ENCODE measurements at places on chromosomes 1 and 21.
A peak's percentile ranks its signal among the peaks of the same experiment; 100 is the strongest.

GRCh38 chr1:94919241-94920030 lies 7.5 kb downstream of the CNN3 start:
- no peak for DNase-seq

GRCh38 chr1:234997896-234998741 lies 130.5 kb downstream of the TOMM20 start:
- no peak for DNase-seq

DNA sequence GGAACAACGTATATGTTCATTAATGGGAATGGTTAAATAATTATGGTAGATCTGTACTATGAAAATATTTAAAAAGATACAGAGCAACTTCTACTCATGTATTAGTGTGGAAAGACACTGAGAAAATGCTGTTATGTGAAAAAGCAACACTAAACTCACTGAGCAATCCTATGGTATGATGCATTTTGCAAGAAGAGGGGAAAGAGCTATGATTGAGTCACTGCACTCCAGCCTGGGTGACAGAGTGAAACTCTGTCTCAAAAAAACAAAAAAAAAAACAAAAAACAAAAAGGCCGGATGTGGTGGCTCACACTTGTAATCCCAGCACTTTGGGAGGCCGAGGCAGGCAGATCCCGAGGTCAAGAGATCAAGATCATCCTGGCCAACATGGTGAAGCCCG lies 44.4 kb downstream of the ATP5PO start:
- DNase-seq = no peak

GRCh38 chr1:112402682-112403643 lies 6.9 kb downstream of the CTTNBP2NL start:
- no peak for DNase-seq

DNA sequence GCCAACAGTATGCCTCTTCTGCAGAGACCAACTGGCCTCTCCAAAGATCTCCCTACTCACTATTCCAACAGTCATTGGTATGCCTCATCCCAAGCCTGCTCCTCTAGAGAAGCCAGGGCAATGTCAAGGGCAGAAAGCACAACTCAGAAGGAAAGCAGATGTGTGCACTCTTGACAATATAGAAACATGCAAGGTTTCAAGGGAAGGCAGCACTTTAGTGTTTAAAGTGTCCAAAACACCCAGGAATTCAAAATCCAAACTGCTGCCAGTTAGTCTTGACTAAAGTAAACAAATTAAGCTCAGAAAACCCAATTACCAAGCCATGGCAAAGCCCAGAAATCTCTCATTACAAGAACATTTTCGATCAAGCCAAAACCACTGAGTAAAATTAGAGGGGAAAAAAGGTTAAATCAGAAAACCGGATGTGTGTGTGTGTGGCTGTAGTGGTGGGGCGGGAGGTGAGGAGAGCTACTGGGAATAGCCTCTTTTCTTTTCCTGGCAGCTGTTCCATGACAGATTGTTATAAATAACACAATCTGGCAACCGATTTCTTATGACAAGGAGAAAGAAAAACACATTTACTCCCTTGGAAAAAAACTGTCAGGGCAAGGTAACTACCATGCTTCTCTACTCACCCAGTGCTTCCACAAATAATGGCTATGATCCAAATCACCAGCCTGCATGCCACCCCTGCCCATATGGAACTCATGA lies 39.2 kb downstream of the EIF2B3 start:
- no peak for DNase-seq

DNA sequence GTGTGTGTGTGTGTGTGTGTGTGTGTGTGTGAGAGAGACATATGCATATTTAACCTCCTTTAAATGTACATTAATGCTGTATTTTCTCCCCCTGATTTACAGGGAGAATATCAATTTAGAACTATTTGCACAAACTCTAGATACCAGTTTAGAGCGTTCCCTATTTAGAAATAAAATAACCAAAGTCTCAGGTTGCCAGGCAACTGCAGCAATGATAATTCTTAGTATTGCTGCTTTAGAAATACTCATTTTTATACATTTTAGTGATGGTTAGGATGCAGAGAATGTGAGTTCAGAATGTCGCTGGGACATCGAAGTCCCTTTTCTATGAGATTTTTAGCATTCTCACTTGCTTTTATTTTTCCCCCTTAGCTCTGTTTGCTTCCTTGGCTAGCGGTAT lies 497.3 kb downstream of the KIF26B start:
- DNase-seq = no peak

DNA sequence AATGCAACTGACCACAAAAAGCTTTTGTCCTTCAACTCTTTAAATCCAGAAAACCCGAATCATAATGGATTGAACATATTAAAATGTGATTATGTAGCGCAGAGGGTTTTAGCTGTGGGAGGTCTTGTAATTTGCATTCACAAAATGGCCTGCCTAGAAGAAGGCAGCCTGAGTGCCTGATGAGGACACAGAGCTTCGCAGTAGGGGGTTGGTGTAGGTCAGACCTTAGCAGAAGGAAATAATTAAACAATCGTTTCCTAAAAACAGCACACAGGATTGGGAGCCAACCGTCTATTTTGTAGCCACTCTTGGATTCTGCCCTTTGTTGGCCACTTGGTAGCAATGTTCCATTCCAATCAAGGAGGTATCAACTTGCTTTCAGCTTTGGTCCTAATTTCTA lies 195.7 kb upstream of the KIAA0040 start:
- no peak for DNase-seq

DNA sequence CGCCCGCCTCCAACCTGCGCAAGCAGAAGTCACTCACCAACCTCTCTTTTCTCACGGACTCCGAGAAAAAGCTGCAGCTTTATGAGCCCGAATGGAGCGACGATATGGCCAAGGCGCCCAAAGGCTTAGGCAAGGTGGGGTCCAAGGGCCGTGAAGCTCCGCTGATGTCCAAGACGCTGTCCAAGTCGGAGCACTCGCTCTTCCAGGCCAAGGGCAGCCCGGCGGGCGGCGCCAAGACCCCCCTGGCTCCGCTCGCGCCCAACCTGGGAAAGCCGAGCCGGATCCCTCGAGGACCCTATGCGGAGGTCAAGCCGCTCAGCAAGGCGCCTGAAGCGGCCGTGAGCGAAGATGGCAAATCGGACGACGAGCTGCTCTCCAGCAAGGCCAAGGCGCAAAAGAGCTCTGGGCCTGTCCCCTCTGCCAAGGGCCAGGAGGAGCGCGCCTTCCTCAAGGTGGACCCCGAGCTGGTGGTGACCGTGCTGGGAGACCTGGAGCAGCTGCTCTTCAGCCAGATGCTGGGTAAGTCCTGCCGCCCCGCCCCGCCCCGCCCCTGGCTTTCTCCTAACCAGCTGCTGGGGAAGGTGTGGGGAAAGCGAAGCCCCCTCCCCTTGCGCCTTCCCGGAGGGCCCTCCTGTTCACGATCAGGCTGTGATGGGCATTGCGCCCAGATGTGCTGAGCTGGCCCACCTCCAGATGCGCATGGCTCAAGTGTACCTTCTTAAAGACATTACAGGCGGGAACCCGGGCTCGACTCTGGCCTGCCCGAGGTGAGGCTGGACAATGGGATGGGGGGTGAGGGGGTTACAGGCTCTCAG lies 110.2 kb downstream of the NAV1 start:
- no peak for DNase-seq

- no peak for DNase-seq
Observed at GRCh38 chr1:151475175-151475574, 15.9 kb upstream of the POGZ start.

DNA sequence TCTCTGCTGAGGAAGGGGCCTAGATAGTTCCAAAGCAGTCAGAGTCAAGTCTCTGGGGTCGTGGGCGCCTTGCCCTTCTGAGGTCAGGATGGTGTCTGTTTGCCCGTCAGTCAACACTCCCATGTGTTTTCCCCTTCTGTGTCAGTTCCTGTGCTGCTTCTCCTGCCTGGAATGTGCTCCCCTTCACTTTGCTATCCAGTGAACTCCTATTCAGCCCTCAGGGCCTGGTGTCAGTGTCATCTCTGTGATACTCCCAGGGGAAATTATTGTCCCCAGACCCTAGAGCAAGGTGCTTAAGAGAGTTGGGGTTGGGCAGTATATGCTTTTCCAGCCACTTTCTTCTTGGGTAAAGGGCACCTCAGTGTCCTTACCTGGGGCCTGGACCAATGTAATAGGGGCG lies 45.8 kb upstream of the SYNC start:
- DNase-seq = no peak

DNA sequence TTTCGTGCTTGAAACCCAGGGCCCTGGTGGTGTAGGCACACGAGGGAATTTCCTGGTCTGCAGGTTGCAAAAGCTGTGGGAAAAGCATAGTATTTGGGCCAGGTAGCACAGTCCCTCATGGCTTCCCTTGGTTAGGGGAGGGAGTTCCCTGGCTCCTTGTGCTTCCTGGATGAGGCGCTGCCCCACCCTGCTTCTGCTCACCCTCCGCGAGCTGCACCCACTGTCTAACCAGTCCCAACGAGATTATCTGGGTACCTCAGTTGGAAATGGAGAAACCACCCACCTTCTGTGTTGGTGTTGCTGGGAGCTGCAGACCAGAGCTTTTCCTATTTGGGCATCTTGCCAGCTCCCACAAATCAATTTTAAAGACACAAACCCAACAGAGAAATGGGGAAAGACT lies 183.0 kb downstream of the PHTF1 start:
- DNase-seq = no peak

GRCh38 chr1:47616036-47616435 lies 178.2 kb downstream of the FOXD2 start:
- DNase-seq = no peak

GRCh38 chr1:184160236-184160635 lies 108.7 kb downstream of the TSEN15 start:
- peak; percentile 11 for DNase-seq
